ENCODE measurements at places on chromosomes 1 and 21.

DNA sequence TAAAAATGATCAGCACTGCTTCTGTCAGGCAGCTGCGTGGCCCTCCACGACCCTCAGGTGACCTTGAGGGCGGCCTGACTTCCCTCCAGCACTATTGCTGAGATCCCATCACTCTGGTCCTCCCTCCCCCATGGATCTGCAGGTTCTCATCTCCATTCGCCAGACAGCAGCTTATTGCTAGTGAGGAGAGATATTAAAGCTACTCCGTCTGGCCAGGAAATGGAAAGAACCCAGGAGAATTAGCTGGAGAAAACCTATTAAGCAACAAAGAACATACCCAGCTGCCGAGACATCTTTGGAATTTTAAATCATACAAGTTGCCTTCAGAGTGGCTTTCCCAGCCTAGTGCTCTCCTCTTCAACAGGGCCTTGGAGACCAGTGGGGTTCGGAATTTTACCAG, 25.7 kb upstream of the KCNN3 start:
- DNase-seq = no peak

- peak; percentile 66 for DNase-seq
Measured at GRCh38 chr1:41322835-41323234, 38.4 kb upstream of the FOXO6 start.

- no peak for DNase-seq
Measured at GRCh38 chr1:97277891-97278654, 556.5 kb downstream of the PTBP2 start.

GRCh38 chr1:203325026-203325417, 19.7 kb downstream of the BTG2 start:
- no peak for DNase-seq

DNA sequence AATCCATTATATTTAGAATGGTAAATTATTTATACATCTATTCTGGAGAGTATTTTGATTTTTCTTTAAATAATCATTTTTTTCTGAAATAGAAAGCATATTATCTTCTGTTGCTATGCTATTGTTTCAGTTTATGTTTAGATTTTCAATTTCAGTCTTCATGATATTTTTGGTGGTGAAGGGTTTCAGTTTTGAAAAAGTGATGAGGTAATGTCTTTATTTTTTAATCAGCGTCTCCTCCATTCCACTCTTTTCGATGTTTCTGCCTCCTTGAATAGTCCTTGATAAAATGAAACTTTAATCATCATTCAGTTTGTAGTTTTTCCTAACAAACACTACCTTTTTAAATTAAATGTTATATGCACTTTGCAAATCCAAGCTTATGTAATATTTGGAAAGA, 428.6 kb downstream of the PTPRC start:
- no peak for DNase-seq

- no peak for DNase-seq
Measured at GRCh38 chr1:238023137-238023536, 132.4 kb upstream of the ZP4 start.

DNA sequence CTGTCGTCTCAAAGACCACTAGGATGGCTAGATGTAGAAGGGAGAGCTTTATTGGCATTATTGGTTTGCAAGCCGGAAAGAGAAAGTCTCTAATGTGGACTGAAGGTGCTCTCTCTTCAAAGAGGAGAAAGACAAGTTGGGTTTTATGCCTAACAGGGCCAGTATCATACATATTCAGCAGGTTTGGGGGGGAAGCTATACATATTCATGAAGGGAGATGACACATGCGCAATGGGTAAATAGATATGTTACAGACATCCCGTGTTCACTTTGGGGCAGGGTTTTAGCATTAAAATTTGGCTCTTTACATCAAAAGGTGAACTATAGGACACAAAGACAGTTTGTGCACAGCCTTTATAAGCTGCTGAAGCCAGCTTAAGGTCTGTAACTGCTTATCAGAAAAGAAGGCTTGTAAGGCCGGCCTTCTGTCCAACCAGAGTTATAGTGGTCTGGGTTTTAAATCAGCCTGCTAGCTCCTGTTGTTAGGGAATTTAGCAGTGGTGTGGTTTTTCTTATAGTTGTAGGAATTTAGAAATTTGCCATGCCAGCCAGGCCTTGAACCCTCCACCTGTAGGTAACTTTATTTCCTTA, 46.5 kb upstream of the LRRN2 start:
- no peak for DNase-seq

Data from endothelial cell (in vitro differentiated cells).